ENCODE measurements at places on chromosomes 3 and 15. TPM values are rescaled to one million over a fixed set of nuclear protein-coding genes. Genes with fewer than 3 reads are reported as not detected.

The EHHADH gene
- total RNA-seq, result 1.1 TPM

The BOC gene
- total RNA-seq, result 4.9 TPM

The FILIP1L gene
- 35.6 TPM for total RNA-seq

The SCN5A gene
- 1.1 TPM for total RNA-seq

The TAGLN3 gene
- total RNA-seq, result not detected

The GPR27 gene
- total RNA-seq, result not detected

The SHC4 gene
- total RNA-seq, result 4.0 TPM

The POPDC2 gene
- total RNA-seq, result 0.44 TPM

The SCAP gene
- 73.7 TPM for total RNA-seq

The SLC28A2 gene
- not detected for total RNA-seq

The CAPN3 gene
- total RNA-seq, result 2.0 TPM

The PLSCR5 gene
- total RNA-seq, result not detected

The FAM98B gene
- total RNA-seq, result 8.1 TPM

The TXNRD3 gene
- total RNA-seq, result 5.3 TPM

The HOMER2 gene
- total RNA-seq, result 2.0 TPM

The MYO5A gene
- total RNA-seq, result 67.7 TPM

The CFAP100 gene
- not detected for total RNA-seq

The SERPINI2 gene
- not detected for total RNA-seq

The PLSCR1 gene
- 42.5 TPM for total RNA-seq

The ARIH2 gene
- total RNA-seq, result 91.7 TPM

The TM4SF4 gene
- not detected for total RNA-seq

The KCNMB2 gene
- total RNA-seq, result not detected

The SPTSSB gene
- total RNA-seq, result not detected

The BFSP2 gene
- not detected for total RNA-seq

The CACNA2D3 gene
- not detected for total RNA-seq

The IGDCC3 gene
- total RNA-seq, result not detected

The CCDC54 gene
- not detected for total RNA-seq

The ACOX2 gene
- total RNA-seq, result 4.2 TPM

The SKOR1 gene
- total RNA-seq, result 0.22 TPM

The POLQ gene
- total RNA-seq, result 15.2 TPM

The CRABP1 gene
- total RNA-seq, result not detected

The LRRC31 gene
- total RNA-seq, result not detected

The C3orf52 gene
- 18.0 TPM for total RNA-seq

The CADM2 gene
- not detected for total RNA-seq

The SLC25A36 gene
- 49.2 TPM for total RNA-seq

The OXTR gene
- total RNA-seq, result 12.3 TPM

The NUP210 gene
- not detected for total RNA-seq

The CELF6 gene
- under 0.01 TPM for total RNA-seq

The EOGT gene
- 16.2 TPM for total RNA-seq
